Spinal cord (tissue), 10 donors: ENCODE measurements at places on chromosomes 2 and 18.
A peak's percentile ranks its signal among the peaks of the same experiment; 100 is the strongest.

DNA sequence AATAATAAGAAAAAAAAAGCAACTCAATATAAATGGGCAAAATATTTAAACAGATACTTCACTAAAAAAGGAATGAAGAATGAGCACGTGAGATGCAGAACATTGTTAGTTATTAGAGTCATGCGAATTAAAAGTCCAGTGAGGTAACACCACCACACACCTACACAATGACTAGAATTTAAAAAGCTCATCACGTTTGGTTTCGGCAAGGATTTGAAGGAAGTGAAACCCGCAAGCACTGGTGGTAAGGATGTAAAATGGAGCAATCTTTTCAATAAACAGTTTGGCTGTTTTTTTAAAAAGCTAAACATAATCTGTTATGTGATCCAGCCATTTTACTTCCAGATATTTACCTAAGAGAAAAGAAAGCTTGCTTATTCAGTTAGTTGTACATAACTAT lies 1181.6 kb upstream of the CELF4 start:
- no peak for DNase-seq

DNA sequence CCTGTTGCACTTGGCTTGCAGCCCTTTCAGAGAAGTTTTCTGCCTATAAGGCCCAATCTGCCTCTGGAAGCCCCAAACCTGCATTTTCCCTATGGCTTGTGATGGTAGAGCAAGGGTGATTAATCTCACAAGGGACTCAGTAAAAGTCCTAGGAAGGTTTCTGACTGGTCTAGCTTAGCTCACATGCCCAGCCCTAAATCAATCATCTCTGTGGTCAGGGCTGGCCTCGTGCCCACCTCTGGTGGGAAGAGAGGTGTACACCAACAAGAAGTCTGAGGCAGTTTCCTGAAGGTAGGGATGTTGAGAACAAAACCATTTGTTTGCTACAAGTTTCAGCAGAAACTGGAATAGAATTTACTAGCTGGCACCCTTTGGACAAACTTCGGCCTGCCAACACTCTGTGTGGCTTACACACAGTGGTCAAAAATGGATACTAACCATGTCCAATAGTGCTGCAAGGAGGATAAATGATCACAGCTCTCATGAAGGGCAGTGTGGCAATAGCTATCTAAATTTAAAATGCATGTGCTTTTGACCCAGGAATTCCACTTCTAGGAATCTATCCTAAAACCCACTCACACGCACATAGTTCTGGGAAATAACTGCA lies 96.4 kb downstream of the EN1 start:
- DNase-seq: no peak

GRCh38 chr18:9082711-9083510 lies 19.6 kb upstream of the NDUFV2 start:
- no peak for DNase-seq

- DNase-seq: no peak
These were observed 446 bp upstream of the EFHD1 start for GRCh38 chr2:232632904-232633412.

GRCh38 chr2:196170606-196171247 lies 651 bp downstream of the STK17B start:
- peak; percentile 61 for DNase-seq

- DNase-seq: no peak
These were observed 5.8 kb downstream of the OXER1 start for GRCh38 chr2:42757981-42758740.

- no peak for DNase-seq
These were observed 10.7 kb downstream of the PER2 start for GRCh38 chr2:238277695-238278094.

- DNase-seq: no peak
These were observed 15.8 kb upstream of the PNO1 start for GRCh38 chr2:68141875-68142274.

DNA sequence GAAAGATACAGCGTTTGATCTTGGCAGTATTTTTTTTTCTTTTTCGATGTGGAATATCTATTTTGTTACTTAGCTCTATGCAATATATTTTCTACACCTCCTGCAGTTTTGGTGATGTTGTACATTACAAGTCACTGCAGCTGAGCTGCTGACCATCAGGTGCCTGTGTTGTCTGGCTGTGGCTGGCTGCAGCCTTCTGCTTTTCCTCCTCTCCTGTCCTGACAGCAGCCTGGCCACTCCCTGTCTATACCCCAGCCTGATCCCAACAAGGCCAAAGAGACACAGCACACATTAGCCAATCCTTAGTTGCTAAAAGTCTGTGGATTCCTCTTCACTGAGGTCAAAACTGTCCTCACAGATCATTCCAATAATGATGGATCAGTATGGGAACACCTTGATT lies 222.3 kb downstream of the MYT1L start:
- no peak for DNase-seq

GRCh38 chr2:174325373-174326160 lies 9.2 kb upstream of the SP9 start:
- DNase-seq: peak; percentile 24

GRCh38 chr2:174171686-174172445 lies 76.5 kb downstream of the OLA1 start:
- DNase-seq: no peak

DNA sequence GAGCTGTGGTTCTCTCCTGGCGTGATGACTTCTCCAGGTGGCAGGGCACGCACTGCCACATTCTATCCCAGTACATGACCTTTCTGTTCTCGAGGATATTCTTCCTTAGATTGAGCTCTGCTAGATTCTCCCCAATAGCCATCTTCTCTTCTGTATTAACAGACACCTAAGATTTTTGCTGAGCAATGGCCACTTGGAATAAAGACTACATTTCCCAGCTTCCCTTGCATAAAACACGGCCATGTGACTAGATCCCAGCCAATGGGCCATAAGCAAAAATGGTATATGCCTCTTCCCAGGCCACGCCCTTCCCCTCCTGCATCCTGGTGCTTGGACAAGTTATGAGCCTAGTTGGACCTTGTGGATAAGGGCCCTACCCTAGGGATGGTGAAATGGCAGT lies 82.1 kb downstream of the EIF2AK3 start:
- DNase-seq: no peak

DNA sequence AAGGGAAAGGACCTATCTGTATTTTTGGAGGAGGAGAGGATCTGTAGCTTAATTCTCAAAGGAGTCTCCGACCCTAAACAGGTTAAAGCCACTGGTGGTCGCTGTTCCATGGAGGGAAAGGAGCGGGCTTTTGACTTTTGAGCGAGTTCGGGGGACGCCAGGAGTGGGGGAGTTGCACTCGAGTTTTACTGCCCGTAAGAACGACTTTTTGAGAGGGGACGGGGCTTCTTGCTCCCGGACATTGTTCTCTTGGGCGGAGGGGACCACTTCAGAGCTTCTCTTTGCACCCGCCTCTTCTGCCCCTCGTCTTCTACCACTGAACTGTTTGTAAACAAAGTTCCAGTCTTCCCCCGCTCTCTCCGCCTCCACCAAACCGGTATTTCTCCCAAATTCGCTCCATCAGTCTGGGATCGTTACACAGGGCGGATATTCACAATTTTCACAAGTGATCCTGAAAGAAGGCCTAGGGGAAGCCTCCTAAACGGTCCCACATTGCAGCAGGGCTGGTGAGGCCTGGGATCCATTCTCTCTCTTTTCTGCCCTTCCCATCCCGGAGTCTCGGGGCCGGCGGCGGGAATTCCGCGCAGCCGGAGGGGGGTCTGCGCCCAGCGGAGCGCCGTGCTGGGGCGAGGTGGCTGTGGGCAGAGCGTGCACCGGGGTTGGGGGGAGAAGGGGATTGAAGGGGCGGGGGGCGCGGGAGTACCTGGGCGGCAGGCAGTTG lies 6.6 kb downstream of the DLX2 start:
- no peak for DNase-seq

GRCh38 chr18:29181151-29181901 lies 1004.4 kb upstream of the CDH2 start:
- DNase-seq: no peak

GRCh38 chr18:48949050-48949605 lies 1.6 kb downstream of the SMAD7 start:
- no peak for DNase-seq

DNA sequence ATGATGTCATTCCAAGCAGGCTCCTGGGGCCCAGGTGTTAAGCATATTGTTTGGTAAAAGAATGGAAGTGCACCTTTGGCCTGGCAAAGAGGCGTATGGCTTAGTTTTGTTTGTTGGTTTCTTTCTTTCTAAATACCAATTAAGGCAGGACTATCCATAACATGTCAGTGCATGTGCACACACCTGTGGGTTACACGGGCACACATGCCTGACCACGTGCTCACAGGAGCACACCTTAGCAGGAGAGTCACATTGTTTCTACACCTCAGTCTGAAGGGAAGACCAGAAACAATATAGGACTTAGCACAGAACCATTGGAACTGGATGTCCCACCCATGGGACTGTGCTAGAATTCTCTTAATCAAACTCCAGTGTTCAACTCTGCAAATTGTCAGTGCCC lies 127.8 kb downstream of the FBXO15 start:
- no peak for DNase-seq

DNA sequence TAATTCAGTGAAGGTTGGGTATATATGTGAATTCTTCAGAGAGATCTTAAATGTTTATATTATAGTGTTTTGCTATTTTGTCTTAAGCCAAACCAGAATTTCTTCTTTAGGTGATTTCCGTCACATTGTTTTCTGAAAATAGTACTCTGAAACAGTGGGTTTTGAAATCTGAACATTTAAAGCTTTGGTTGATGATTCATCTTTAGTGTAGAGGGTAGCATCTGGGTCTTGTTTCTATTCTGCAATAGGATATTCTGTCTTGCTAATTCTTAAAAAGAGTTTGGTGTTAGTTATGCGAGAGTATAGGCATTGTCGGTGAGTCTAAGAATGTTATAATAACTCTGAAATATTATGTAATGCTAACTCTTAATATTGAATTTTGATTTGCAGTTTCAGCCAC lies 69.6 kb upstream of the FAM237A start:
- no peak for DNase-seq

GRCh38 chr2:147456779-147457178 lies 388.1 kb upstream of the ACVR2A start:
- DNase-seq: no peak

- DNase-seq: no peak
These were observed 3.7 kb upstream of the MFSD6 start for GRCh38 chr2:190404487-190404886.

DNA sequence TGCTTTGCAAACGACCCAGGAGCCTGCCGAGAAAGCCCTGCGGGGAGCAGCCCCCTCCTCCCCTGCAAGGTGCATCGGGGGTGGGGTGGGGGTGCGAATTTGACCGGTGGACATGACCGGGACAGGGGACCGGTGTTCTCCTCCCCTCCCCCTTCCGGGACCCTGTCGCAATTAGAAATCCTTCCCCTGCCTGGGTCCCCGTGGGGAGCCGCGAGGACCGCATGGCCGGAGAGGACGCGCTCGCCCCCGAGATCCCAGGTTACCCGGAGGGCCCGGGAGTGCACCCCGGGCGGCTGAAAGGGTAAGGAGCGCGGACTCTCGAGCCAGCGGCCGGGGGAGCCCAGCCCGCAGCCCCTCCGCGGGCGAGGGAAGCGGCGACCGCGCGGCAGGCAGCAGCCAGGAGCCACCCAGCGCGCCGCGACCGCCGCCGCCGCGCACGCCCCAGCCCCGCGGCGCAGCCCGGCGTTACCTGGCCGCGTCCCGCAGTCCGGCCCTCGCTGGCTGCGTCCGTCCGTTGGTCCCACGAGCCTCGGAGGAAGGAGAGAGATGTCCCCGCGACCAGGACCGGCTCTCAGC lies 482 bp downstream of the DLGAP1 start:
- no peak for DNase-seq

DNA sequence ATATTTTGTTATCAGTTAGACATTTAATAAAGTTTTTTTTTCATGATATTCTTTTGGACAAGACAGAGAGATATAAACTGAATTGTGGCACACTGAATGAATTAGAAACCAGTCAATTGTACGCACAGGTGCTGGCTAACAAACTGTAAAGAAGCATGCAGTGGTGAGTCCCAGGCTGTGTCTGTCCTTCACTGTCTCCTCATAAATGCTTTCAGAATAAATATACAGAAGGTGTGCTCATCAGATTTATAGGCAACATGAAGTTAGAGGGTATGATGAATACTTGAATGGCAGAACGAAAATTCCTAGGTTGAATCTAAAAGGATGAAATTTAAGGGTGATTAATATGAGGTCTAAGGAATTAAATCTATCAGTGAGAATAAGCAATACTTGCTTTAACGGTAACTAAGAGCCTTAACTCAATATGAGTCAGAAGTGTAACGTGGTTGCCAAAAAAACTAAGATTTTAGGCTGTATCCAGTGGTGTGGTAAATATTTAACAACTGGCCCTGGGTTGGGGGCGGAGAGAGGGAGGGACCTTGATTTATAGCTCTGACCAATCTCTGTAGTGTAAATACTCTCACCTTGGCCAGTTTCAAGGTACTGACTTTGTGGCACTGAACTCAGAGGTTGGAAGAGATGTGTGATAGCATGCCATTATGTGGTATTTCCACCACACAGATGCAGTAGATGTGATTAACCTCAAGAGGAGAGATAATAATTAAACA lies 41.9 kb upstream of the AAK1 start:
- DNase-seq: no peak

- DNase-seq: no peak
These were observed 174.1 kb downstream of the ANKRD30B start for GRCh38 chr18:14922031-14922430.

GRCh38 chr2:219460424-219460926 lies 25.8 kb downstream of the SPEG start:
- no peak for DNase-seq

DNA sequence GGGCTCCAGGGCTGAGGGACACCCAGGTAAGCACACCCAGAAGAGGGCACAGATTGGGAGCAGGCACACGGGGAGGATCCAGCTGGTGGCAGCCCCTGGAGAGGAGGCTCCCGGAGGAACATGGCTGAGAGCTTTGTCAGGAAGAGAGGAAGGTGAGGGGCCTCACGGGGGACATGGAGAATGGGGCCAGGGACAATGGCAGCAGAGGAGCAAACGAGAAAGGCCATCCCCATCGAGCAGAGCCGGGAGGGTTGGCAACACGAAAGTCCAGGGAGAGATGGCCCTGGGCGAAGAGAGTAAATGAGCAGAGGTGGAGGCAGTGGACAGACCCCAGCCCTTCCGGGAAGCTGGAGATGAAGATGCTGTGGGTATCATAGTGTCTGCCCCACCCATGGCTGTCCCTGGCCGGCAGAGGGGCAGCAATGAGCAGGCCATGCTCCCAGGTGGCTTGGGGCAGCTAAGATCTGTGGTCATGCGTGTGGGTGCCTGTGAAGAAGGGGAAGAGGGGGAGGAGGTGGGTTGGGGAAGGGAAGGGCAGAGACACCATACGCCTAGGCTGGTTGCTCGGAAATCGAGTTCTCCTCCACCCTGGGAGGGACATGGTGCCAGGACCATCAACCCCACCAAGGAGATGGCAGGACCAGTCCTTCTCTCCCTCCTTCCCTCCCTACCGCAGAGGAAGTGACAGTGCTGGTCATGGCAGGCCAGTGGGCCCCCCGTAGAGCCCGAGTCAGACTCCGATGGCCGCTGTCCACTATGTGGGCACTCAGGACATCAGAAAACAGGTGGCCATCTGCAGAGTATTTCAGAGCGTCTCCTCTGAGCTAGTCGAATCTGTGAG lies 191.7 kb downstream of the NDUFA10 start:
- DNase-seq: no peak

DNA sequence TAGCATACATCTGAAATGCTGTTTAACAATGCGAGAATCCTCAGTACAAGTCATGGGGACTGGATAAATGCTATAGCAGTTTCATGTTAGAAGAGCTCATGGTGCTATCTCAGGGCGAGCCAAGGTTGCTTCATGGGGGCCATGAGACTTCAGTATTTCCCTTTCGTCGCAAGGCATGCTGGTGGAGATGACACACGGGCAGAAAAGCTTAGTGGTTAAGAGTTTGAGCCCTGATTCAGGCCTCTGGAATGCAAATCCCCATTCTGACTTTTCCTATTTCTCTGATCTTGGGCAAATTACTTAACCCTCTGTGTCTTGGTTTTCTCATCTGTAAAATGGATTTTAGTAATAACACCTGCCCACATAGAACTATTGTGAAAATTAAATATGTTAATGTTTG lies 57.4 kb upstream of the EPHA4 start:
- DNase-seq: no peak
